ENCODE measurements at places on chromosomes 7 and 10.

DNA sequence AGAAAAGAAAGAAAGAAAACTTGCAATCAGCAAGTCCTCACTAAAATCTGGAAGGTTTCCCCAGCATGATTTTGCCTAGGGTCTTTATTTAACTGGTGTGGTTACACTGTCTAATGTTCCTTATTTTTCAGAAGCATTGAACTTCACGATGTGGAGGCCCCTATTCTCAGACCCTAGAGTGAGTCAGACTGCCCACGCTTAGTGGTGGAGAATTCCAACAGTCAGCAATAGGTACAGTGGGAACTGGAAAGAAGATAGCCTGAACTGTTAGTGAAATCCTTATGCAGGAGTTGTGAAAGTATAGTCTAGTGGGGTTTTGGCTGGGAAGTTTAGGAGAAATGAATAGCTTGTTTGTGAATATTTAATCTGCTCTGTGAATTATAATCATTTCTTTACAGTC is 115.0 kb downstream of the FZD1 start:
- no peak for DNase-seq

DNA sequence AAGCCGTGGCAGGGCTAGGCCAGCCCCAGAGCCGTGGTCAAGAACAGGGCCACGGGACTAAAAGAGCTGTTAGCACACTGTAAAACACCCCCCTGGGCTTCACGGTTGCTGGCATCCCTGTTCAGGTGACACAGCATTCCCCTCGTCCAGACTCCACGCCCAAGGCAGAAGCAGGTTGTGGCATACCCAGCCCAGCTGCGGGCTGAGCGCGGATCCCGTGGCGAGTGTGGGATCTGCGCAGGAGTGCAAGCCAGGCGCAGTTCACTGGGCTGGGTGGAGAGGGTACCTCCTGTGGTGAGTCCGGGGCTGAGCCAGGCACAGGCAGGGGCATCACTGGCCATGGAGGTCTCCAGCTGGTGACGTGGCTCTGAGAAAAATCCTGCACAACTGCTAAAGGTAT is 199.1 kb downstream of the FZD1 start:
- no peak for DNase-seq

GRCh38 chr10:80988755-80989154 is 451.1 kb downstream of the SH2D4B start:
- no peak for DNase-seq

- DNase-seq = no peak
These were observed 13.7 kb upstream of the INMT start for GRCh38 chr7:30738026-30738915.

- no peak for DNase-seq
These were observed 14.6 kb downstream of the LHPP start for GRCh38 chr10:124476043-124476725.

- no peak for DNase-seq
These were observed 19.1 kb downstream of the DNAJB6 start for GRCh38 chr7:157355784-157356511.

DNA sequence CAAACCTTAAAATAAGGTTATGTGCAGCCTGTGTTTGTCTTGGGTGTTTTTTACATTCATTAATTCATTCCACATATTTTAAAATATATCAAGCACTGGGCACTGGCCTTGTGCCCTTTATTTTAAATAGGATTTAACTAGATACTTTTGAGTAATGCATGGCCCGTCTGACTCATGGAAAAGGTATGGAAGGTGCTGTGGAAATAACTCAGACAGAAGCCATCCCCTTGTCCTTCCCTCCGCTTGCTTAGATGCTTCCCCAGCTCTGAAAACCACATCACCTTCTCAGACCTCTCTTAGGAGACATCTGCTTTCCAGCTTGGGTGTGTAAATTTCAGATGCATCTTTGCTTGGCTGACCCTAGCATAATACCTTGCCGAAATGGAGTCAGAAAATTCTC is 30.5 kb downstream of the SLC18A2 start:
- no peak for DNase-seq

DNA sequence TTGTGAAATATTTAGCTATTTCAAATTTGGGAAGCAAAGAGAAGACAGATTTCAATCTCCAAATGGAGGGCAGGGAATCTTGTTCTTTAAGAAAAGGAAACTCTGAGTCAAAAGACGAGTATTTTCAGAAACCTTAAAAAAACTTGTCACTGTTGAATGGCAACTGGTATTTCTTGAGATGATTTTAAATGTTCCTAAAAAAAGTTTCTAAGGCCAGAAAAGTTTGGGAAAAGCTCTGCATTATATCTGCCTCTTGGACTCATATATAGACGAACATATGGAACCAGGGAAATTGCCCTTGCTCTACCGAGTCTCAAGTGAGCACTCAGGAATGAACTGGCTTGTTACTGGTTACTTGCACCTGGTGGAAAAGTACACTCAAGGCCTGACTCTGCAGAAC is 69.5 kb downstream of the ADAM22 start:
- DNase-seq = no peak

- DNase-seq = no peak
These were observed 143.7 kb upstream of the COL1A2 start for GRCh38 chr7:94250987-94251386.

DNA sequence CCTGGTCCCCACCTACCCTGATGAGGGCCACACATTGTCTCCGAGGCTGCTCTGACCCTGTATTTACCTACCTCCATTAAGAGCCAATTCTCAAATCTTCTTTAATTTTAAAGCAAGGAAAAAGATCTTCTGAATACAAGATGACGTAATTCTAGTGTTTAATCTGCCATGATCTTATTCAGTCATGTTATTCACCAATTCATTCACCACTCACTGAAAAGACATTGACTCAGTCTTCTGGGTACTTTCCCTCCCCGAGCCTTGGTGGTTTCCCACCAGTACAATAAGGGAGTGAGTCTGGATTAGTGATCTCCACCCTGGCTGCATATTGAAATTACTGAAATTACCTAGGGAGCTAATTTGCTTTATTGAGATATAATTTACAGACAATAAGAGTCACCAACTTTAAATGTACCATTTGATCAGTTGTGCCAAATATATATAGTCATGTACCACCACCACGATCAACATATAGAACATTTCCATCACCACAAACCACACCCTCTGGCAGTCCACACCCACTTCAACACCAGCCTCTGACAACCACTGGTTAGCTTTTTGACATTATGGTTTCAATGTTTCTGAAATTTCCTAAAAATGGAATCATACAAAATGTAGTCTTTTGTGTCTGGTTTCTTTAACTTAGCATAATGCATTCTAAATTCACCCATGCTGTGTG is 117.5 kb upstream of the UNC5B start:
- DNase-seq = no peak

DNA sequence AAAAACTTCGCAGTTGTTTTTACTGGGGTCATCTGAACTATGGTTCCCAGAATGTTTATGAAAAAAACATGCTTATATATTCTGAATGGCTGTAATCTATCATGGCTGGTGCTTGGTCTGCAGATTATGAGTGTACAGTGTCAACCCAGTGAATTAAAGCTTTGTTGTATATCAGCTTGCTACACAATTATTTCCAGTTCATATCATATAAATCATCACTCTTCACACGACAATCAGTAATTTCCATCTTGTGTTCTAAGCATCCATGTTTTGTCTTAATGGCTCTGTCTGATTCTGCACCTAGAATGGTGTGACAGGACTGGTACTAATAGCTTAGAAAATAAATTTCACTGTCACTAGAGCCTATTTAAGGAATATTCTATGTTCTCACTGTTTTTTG is 83.6 kb downstream of the CABCOCO1 start:
- DNase-seq = no peak

- no peak for DNase-seq
These were observed 35.8 kb upstream of the LYZL1 start for GRCh38 chr10:29252811-29253689.

DNA sequence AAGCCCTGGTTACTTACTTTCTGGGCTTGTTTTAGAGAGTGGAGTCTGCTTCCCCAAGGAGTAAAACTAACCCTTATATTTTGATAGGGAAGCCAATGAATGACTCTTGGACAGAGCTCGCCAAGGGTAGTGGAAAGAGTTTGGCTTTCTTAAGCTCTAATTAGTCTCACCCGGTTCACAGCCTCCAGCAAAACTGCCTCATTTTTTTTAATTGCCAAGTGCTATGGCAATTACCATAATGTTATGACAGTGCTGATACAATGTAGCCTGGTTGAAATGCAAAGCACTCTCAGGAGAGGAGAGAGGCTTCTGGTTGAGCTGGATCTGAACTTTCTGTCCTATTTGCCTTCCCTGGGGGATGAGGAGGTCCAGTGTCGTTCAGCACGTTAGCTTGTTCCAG is 376.1 kb upstream of the CHRM2 start:
- DNase-seq = no peak

DNA sequence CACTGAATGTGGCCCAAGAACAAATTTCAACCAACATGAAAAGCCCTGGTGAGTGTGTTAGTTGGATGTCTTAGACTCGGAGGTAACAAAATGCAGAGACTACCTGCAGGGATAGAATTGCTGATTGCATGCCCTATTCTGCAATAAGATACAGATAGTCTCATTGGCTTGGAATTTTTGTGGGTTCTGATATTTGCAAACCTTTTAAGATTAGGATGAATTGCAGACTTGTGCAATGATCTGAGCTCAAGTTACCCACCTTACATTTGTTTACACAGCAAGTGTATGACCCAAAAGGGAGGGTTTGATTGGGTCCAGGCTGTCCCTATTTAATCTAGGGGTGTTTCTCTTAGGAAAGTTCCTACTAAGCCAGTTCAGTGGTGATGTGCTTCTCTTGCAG is 45.4 kb downstream of the GPR37 start:
- DNase-seq = no peak

GRCh38 chr7:50664461-50664922 is 99.3 kb upstream of the DDC start:
- DNase-seq = peak; percentile 29

DNA sequence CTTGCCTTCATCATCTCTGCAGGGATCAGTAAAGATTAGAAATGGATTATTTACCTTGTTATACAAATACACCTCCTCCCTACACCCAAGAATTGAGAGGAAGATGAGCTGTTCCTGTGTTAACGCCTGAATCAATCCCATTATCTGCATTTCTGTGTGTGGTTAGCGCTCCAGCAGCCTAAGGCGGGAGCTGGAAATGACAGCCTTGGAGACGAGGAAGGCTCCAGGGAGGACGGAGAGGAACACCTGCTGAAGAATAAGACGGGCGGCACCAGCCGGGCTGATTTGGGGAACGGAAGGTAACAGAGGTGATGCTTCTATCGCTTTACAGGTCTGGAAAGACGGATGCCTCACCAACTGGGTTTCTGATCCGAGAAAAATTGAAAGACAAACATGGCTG is 34.2 kb upstream of the DDC start:
- DNase-seq = no peak

GRCh38 chr7:109235316-109235715 is 665.6 kb downstream of the DNAJB9 start:
- no peak for DNase-seq

GRCh38 chr10:114103284-114103683 is 59.6 kb downstream of the ADRB1 start:
- DNase-seq = no peak

DNA sequence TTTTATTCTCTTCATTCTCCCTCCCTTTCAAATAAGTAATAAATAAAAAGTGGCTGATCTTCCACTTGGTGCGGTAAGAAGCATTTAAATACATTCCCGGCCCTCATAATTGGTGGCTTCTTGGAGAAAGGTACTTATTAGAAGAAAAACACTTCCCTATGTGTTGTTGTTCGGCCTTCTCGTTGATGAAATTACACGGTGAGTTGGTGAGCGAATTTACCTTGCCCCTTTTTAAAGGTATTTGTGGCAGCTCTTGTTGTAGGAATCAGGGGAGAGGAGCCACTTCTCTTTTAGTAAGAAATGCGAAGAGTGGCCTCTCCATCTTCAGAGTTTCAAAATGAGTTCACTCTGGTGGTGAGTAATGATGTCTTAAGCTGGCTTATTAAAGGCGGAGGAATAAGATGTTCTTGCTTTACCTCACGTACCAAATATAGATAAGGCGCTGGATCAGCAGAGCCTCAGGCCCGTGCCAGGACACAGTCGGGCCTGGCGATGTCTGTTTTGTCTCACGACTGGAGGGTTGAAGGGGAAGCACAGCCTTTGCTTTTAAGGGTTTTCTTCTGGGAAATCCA is 135.9 kb downstream of the CUX1 start:
- DNase-seq = peak; percentile 15

DNA sequence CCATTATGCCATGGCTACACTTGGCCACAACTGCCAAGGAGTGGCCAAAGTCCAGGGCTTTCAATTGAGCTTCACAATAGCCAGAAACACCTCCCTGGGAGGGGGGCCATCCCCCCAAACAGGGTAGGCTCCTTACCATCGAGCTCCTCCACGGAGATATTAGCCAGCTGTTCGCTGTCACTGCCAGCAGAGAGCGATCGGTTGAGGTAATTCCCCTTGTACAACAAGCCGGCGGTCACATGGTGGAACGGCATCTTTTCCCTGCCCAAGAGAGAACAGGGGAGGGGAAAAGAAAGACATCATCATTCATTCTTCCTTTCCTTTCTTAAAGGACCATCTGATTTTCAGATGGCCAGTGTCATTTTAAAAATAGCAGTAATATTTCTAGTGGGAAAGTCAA is 133.6 kb downstream of the CALN1 start:
- DNase-seq = no peak

- no peak for DNase-seq
These were observed 4.5 kb upstream of the HKDC1 start for GRCh38 chr10:69215405-69216171.

DNA sequence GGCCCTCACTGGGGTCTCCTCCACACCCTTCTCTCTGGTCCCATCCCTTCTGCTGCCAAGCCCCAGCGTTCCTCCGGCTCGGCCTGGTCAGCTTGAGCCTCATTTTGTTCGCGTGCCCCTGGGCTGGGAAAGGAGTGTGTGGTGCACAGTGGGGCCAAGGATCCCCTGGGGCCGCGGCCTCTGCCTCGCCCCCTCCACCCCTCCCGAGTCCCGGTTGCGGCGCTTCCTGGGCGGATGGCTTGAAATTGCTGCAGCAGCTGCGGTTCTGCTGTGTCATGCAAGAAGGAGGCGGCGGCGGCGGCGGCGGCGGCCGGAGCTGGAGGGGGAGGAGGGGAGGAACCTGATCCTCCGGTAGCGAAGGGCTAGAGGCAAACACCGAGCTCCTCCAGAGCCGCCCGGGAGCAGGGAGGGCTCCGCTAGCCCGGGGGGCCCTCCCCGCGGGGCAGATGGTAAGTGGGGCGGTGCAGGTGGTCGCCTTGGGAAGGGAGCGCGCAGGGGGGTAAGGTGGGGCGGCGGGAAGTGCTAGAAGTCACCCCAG is 217.8 kb upstream of the MKLN1 start:
- peak; percentile 77 for DNase-seq

GRCh38 chr7:132732321-132732865 is 156.1 kb upstream of the PLXNA4 start:
- DNase-seq = no peak

GRCh38 chr7:105811189-105811847 is 65.1 kb downstream of the ATXN7L1 start:
- DNase-seq = no peak

- DNase-seq = no peak
These were observed 3.3 kb downstream of the JMJD1C start for GRCh38 chr10:63462442-63462841.

DNA sequence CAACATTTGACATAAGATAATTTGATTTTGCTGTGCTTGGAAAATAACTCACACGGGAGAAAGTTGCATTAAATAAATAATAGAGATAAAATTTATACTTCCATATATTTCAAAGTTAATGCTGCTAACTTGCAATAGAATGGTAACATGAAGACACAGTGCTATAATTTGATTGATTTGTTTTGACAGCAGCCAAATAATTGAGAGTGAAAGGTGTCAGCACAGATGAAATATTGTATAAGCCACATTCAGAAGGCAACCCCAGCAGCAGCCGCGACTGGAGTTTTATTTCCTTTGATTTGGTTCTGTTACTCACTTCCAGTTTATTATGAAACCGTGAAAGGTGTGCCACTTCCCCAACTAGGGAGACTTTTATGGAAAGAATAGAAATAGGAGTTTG is 242.2 kb downstream of the POU6F2 start:
- DNase-seq = no peak
